Naive thymus-derived CD8-positive, alpha-beta T cell (primary cell): ENCODE measurements at places on chromosomes 5 and 9.

DNA sequence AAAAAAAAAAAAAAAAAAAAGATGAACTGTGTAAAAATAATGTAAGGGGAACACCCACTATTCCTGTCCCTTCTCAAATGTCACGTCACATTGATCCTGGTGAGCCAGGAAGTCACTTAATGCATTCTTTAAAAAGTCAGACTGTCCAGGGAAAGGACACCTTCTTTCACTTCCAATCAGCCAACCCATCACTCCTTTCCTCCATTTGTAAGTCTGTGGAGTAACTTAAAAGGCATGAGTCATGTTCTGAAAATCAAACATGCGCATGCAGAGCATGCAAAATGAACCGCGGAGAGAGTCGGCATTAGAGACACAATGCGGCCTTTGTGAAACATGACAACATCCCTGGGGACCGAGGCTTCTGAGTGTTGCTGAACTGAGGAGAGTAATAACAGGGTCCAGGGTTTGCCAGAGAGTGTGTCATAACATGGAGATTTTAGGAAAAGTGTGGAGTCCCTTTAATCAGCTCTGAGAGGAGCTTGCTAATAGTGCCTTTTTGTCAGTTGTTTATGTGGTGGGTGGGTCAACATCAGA, 77.6 kb upstream of the SEMA6A start:
- no peak for DNase-seq

GRCh38 chr5:133316346-133317343, 264.8 kb downstream of the HSPA4 start:
- DNase-seq: no peak

- DNase-seq: no peak
These were observed 235.7 kb downstream of the COMMD10 start for GRCh38 chr5:116320486-116320885.

DNA sequence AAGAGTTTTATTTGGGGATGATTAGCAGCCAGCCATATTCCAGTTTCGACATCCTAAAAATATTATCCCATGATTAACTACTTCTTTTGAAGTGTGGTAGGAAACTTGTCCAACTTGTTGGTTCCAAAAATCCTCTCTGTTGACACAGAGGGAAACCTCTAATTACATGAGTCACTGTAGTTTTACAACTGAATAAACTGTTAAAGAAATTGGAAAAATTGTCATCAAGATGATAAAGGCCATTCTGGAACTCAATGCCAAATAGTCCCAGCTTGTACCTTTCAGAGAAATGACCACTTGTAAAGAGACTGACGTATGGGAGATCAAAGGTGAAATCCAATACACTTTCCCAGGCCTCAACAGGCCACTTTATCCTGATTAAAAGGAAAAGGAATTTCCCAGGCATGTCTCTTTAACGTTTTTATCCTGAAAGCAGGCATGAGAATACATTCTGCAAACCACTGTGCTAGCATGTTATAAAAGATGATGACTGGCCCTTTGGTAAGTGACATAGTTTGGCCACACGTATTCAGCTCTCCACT, 261.6 kb downstream of the GLIS3 start:
- DNase-seq: no peak

DNA sequence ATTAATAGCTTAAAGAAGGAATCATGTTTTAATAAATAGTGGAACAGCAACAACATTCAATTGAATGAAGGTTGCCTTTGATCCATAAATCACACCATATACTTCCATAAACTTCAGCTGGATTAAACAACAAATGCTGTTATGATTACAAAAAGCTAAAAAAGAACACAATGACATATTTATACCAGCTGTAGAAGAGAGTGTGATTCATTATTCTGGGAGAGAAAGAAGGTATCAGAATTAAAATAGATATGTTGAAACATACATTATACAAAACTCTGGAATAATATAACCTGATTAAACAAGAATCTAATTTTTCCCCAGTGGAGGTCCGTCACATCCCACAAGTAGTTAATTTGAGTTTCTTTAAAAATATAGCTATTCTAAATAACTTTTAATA, 7.5 kb upstream of the RECK start:
- DNase-seq: no peak

DNA sequence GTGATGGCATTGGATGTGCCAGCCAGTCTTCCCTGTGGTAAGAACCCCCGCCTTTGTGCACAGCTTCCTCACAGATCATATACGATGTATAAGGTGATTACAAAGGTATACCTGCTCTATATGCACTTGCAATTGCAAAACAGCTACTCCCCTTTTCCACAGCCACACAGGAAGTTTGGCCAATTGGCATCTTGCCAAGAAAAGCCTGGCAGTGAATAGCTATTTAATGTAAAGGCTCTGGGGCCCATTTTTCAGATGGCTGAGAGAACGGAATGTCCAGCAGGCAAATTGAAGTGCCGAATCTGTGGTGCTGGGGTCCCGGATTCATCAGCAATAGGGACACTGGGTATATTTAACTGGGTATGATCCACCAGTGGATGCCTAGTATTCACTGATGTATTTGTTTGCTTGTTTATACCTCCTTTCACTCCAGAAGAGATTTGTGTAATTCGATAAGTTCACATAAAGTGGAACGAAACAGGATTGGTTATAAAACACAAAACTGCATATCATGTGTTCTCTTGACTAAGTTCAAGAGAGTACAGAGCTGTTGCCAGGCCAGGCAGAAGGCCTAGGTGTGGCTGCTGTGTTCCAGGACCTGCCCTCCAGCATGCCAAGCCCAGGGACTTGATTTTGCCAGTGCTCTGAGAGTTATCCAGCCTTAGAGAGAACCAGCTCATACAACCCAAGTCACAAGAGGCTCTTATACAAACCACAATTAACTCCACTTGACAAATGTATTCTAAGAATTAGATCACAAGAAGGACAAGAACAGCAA, 27.7 kb upstream of the GABRP start:
- DNase-seq: no peak

- no peak for DNase-seq
These were observed 30.9 kb upstream of the LPAR1 start for GRCh38 chr9:111069183-111069582.

- DNase-seq: no peak
These were observed 46.5 kb downstream of the AUH start for GRCh38 chr9:91315191-91315590.

- DNase-seq: no peak
These were observed 87.7 kb upstream of the KLF4 start for GRCh38 chr9:107577140-107577776.

GRCh38 chr5:150758203-150758530, 650 bp downstream of the DCTN4 start:
- no peak for DNase-seq

GRCh38 chr5:160378330-160378729, 7.9 kb upstream of the C1QTNF2 start:
- no peak for DNase-seq

DNA sequence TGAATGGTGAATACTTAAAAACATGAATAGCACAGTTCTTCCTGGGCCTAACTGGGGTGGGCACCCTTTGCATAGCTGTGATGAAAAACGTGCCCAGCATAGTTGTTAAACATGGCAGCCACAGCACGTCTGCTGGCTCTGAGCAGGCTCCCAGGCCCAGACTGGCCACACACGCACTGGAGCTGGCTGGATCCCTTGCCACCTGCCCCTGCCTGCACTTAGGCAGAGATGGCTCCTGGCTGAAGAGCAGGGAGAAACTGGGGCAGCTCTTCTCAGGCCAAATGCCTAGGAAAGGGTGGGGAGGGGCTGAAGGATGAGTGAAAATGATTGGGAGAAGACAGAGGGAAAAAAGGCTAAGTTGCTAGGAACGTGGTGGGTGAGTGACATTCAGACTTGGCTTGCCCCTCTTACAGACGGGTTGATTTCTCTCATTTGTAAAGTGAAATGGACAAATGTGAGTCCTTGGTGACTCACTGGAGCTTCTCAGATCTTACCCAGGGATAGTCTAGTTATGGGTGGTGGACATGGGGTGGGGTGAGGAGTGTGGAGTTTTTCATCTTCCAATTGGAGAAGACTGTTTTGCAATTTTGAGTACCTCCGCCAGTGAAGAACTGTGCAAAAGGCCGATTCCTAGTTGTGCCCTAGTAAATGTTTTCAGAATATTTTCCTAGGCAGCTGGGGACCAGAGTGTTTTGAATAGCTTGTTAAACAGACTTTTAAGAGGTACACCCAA, 42.4 kb downstream of the TRIO start:
- DNase-seq: no peak
